Activated T-cell treated with anti-CD3 and anti-CD28 coated beads, Interleukin-2, amount 50 U/mL, for 72 hours (primary cell): ENCODE measurements at places on chromosomes 7 and 10. TPM values are rescaled to one million over a fixed set of nuclear protein-coding genes. Genes with fewer than 3 reads are reported as not detected.

Gene GCK
- 0.67 TPM for total RNA-seq

Gene ELMO1
- 113 TPM for total RNA-seq

Gene FOXI2
- not detected for total RNA-seq

Gene SLC29A3
- 5.3 TPM for total RNA-seq

Gene CPED1
- not detected for total RNA-seq

Gene EBLN1
- total RNA-seq = not detected

Gene ZNF467
- total RNA-seq = 0.37 TPM

Gene AP1S1
- 28.4 TPM for total RNA-seq

Gene TBX20
- not detected for total RNA-seq

Gene CLRN3
- not detected for total RNA-seq

Gene ANKRD30A
- total RNA-seq = not detected

Gene MMRN2
- 0.05 TPM for total RNA-seq

Gene SMARCD3
- 6.5 TPM for total RNA-seq
